ENCODE measurements at places on chromosomes 3 and 15.
A peak's percentile ranks its signal among the peaks of the same experiment; 100 is the strongest.

DNA sequence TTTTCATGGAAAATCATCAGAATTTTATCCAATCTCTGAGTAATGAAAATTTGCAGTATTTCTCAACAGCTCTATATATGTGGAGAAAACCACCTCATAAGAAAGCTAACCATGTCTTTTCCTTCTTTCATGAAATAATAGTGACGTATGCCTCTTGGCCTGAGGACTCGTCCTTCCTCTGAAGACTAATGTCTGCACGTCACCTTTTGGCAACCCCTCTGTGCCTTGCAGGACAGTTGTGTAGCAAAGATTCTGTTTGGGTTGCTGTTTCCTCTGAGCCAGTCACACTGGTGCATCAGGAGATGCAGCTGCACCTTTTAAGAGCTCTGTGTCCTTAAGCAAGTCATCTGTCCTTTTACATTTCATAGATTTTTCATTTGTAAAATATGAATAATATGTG is 168.9 kb downstream of the TIGIT start:
- no peak for DNase-seq

DNA sequence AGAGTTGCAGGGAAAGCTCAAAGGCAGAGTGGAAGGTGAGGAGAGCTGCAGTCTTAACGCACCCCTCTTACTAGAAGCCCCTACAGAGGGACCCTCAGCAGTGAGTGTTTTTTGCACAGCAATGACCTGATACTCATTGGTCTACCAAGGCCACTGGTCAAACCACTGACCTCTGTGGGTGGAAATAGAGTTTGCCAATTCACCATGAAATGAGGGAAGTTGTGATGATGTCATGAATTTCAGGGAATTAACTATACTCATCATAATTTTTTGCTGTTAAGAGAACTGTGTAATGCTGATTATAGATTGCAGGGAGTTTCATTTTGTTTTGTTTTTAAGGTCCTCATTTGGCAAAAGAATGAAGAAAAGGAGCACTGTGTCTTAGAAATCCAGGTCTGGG is 101.7 kb upstream of the SMAD3 start:
- DNase-seq, result peak; percentile 32

GRCh38 chr3:129605203-129605921 is 1.1 kb downstream of the PLXND1 start:
- peak; percentile 41 for DNase-seq

GRCh38 chr15:63971427-63971805 is 74.9 kb downstream of the DAPK2 start:
- DNase-seq, result no peak

- peak; percentile 47 for DNase-seq
These were observed 106.5 kb downstream of the CHSY1 start for GRCh38 chr15:101145362-101145761.

DNA sequence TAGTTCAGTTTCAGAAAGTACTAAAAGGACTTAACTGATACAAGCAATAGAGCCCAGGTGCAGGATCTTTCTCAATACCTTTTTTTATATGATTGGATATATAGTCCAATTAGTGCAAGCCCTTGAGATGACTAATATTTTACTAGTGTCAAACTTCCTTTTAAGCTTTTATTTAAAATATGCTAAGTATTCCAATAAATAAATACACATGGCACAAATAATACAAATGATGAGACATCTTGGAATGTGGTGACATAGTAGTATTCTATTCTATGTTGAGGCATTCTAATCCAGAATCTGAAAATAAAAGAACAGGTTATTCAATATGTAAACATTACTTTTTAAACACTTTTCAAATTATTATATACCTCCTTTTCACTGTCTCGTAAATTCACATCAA is 670.0 kb downstream of the SI start:
- no peak for DNase-seq

DNA sequence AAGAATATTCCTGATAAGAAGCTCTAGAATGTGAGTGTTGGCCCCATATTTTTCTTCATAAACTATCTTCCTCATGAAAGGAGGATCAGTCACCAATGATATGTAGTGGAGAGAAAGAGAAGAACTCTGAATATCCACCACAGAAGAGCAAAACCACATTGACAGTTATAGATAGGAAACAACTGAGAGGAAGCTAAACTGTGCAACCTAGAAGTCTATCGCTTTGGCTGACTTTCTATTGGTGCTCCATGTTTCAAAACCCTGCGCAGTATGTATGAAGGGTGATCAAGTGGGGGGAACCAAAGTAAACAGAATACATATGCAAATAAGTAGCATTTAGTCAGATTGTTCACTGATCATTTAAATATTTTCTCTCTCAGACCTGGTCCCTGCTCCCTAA is 41.0 kb upstream of the ZNF280D start:
- DNase-seq, result no peak

GRCh38 chr3:185561374-185561943 is 9.1 kb upstream of the LIPH start:
- no peak for DNase-seq

- peak; percentile 70 for DNase-seq
These were observed 94.1 kb downstream of the PLSCR2 start for GRCh38 chr3:146375219-146375618.

DNA sequence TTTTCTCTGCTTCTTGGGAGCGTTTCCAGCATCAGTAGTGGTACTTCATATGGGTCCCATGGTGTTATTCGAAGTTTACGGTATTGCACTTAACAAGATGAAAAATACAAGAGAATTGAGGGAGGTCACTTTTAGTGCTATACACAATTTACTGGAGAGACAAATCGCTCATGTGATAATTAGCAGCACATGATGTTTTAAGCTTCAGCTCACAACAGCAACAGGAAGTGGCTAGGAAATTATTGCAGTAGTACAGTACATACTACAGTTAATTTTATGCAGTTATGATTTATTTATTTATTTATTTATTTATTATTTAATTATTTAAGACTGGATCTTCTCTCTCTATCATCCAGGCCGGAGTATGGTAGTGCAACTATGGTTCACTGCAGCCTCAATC is 14.4 kb upstream of the DCAF1 start:
- DNase-seq, result no peak

DNA sequence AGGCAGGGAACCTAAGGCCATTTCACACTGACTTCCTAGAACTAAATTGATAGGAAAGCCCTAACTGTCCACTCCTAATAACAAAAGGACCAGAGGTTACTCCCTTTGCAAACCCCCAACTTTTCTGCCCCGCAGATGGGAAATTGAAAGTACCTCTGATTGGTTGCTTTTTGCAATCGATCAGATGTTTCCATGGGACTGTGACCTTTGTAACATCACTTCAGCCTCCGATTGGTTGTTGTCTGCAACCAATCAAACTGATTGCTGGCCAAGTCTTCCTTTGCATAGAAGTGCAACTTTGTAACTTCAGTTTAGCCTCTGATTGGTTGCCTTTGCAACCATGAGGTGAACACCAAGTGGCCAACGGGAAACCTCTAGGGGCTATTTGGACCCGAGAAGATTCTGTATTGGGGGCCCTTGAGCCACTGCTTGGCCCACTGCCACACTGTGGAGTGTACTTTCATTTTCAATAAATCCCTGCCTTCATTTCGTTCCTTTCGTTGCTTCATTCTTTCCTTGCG is 11.3 kb upstream of the KNL1 start:
- DNase-seq, result peak; percentile 94

DNA sequence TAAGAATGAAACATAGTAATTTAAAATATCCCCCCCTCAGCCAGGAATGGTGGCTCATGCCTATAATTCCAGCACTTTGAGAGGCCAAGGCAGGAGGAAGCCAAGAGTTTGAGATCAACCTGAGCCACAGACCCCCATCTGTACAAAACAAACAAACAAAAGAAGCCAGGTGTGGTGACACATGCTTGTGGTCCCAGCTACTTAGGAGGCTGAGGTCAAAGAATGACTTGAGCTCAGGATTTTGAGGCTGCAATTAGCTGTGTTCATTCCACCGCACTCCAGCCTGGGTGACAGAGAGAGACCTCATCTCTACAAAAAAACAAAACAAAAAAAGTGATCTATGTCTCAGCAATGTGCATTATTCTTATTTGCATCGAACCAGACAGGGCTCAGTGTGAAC is 800.8 kb downstream of the MCTP2 start:
- DNase-seq, result peak; percentile 29

GRCh38 chr3:196492080-196492479 is 11.5 kb downstream of the RNF168 start:
- no peak for DNase-seq

DNA sequence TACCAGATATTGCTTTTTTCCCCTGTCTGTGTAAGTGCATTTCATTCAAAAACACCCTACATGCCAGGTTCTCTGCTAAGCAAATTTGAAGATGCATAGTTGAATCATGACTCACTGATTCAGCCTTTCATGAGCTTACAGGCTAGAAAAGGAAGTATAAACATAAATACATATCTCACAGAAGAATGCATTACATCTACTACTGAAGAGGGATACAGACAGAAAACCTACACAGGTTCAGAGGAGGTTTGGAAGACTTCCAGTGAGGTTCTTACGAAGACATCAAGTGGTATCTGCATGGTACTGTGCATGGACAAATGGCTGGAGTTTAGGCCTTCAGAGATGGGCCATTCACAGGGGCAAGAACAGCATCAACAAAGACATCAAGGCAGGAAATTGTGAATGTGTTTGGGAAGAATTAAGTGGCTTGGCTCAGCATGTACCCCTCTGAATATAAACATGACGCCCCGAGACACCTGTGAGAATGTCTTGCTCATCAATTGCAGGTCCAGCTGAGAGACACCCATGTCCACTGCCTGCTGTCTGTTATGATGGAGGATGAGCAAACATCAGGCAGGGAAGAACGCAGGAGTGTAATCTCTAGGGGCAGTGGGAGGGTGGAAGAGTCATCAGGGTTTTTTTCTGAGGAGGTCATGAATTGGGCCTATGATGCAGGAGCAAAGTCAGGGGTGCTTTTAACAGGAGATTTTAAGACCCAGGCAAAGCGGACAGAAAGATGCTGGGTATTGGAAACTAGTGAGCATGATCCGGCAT is 105.1 kb upstream of the GALNT15 start:
- DNase-seq, result peak; percentile 87

DNA sequence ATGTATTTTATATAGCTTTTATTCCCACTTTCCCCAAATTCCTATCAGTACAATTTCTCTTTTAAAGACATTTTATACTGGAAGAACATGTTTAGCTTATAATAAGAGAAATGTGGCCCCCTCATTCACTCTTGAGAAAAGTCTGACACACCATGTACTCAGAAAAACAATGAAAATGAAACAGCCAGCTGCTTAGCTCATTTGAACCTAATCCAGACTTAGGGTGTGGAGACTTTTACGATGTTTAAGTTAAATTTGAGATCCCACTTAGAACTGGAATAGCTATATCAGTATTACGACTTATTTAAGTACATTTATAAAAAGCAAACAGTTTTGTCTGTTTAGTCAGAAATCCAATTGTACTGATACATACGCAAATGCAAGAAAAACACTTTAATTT is 252.3 kb upstream of the ARRDC4 start:
- no peak for DNase-seq

- no peak for DNase-seq
These were observed 29.2 kb downstream of the STT3B start for GRCh38 chr3:31561891-31562290.

- DNase-seq, result no peak
These were observed 13.4 kb upstream of the BMF start for GRCh38 chr15:40121911-40122638.
